ENCODE measurements at places on chromosomes 1 and 21.

- DNase-seq: no peak
Observed at GRCh38 chr1:157894613-157895165, 53.1 kb upstream of the CD5L start.

GRCh38 chr1:225778337-225778669 lies 677 bp downstream of the SRP9 start:
- no peak for DNase-seq

DNA sequence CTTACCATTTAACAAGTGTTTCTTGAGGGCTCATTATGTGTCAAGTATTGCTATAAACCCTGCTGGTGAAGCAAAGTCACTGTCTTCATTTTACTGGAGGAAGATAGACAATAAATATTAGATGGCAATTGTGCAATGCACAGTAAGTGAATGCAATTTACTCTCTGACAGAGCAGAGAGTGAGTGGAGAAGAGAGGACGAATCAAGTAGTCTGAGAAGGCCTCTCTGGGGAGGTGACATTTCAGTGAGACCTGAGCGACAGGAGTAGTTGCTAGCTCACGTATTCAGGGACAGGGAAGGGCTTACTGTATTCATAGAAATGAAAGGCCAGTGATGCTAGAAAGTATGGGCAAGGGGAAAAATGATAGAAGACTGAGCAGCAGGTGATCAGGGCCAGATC lies 1.2 kb upstream of the NMNAT2 start:
- DNase-seq: no peak

- DNase-seq: no peak
Observed at GRCh38 chr1:215082532-215083382, at the start of gene KCNK2. TSS of gene KCNK2 (plus strand) at chr1:215082737. CDS start at chr1:215083386, 649 bp downstream.

DNA sequence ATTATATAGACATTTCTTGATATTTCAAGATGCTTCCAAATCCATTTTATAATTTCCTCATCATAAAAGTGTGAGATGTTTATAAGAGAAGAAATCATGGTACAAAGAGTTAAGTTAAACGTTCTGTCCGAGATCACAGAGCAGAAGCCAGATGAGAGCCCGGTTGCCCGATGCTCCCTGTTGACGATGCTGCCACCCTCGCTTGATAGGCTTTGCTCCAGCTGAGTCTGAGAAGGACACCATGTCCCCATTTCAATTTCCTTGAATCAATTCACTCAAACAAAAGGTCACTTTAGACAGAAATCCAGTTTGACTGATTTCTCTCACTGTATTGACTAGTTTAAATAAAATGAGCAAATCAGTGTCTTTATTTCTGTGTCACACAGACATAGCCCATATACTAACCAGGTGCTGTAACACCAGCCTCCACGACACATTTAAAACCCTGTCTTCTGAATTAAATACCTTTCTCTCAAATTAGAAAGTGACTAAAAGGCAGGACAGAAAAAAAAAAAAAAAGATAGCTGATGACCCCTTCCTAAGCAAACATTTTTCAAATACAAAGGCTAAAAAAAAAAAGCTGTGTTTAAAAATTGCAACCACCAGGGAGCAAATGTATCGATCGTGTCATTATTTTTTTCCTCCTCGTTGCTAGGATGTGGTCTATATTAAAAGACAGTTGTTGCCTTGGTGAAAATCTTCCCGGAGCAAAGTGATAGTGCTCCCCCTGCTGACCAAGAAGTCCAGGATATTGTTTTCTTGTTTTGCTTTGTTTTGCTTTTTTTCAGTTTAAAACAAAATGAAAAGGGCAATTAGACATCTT lies 35.2 kb downstream of the DNASE2B start:
- DNase-seq: peak; percentile 84

DNA sequence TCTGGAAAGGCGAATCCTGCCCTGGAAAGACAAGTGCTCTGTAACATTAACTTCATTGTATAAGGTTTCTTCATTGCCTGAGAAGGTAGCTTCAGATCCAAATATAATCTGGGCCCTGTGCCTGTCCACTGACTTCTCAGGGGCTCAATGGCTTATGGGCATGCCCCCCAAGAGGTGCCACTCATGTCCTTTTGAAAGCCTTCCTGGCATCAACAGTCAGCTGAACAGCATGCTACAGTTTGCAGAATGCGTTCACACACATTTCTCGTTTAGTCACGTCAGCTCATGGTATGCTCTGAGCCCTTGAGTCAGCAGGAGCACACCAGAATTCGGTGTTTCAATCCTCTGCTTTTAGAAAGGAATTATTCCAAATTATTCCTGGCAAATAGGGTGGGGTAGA lies 23.8 kb downstream of the TMCC2 start:
- no peak for DNase-seq

DNA sequence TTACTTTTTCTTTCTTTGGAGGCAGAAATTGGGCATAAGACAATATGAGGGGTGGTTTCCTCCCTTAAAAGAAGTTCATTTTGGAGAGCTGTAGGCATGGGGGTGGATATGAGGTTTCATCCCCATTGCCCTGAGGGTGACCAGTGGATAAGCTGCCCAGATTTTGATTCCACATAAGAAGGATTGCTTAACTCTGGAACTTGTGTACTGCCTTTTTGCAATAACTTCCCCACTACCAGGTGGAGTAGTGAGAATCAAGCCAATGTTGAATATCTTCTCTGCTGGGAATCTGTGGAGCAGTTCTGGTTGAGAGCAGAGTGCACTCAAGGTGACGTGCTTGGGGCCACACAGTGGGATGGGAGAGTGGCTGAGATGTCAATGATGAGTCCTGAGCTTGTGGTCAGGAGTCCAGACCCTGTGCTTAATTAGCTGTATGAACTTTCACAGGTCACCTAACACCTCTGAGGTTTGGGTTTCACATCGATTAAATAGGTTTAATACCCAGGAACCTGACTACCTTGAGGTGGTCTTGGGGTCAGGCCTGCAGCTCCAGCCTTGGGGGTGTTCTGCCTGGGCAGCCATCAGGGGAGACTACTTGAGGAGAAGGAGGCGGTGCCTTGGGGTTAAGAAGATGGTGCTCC lies 152.9 kb downstream of the FCRL5 start:
- DNase-seq: no peak

DNA sequence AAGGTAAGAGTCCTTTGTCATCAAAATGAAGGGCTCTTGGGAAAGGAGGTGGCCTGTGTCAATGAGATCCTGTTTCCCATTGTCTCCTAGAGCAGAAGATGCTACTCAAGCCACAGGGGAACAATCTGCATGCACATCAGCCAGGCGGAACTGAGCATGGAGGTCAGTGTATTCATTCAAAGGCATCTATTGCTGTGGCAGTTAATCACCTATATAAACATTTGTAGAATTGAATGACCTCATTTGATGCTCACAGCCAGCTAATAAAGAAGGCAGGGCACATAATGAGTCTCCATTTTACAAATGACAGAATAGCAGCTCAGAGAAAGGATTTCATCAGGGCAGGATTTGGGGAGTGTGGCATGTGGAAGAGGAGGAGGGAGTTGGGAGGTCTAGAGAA lies 5.7 kb upstream of the FYB2 start:
- DNase-seq: no peak

GRCh38 chr1:16189003-16189402 lies 23.4 kb downstream of the ARHGEF19 start:
- DNase-seq: no peak

DNA sequence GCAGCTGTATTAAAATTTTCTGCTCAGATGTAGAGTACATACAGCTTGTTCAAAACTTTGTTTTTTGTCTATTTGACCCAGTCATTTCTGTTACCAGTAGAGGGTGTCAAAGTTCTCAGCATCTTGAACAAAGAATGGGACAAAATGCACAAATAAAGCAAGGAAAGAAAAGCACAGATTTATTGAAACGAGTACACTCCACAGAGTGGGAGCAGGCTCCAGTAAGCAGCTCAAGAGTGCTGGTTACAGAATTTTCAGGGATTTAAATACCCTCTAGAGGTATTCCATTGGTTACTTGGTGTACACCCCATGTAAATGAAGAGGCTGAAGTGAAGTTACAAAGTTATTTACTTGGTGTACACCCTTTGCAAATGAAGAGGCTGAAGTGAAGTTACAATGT lies 8.9 kb upstream of the PRMT6 start:
- no peak for DNase-seq

DNA sequence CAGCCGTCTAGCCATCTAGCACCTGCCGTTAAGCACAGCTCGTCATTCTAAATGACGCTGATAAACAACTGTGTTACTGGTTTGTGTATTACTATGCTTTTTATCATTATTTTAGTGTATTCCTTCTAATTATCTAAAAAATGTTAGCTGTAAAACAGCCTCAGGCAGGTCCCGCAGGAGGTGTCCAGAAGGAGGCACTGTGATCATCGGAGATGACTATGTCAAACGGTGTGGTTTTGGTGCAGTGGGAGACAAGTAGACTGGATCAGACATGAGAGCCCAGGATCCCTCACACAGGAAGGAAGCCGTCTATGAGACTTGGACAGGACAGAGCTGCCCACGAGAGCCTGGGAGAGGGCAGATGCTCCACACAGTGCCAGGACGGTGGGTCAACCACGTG lies 55.3 kb upstream of the COL6A1 start:
- DNase-seq: no peak

DNA sequence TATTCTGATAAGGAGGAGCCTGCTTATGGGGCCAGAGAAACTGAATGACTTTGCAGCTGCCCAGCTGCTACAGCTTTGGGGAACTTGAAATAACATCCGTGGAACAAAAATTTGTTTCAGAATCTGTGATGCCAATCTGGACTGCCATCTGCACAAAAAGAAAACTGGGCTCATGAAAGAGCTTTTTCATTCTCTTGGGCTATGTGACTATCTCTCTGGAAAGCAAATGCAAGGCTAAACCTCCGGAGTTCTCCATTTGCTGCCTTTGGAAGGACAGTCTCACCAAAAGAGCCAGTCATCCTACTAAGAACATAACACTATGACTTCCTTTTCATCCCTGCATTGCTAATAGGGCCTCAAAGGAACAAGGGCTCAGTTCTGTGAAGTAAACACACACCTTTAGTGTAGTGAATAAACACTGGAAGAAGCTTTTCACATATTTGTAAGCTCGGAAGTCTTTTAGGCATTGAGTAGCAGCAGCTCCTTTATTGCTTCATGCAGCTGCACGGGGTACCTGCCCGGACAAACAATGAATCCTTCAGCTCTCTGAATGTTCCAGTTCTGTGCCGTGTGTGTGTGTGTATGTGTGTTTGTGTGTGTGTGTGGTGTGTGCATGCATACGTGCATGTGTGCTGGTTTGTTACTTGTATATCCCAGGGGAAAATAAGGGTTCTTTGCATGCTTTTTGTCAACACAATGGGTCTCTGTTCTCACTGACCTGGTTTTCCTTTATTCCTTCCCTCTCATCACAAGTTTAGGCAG lies 255.5 kb upstream of the SGIP1 start:
- no peak for DNase-seq

DNA sequence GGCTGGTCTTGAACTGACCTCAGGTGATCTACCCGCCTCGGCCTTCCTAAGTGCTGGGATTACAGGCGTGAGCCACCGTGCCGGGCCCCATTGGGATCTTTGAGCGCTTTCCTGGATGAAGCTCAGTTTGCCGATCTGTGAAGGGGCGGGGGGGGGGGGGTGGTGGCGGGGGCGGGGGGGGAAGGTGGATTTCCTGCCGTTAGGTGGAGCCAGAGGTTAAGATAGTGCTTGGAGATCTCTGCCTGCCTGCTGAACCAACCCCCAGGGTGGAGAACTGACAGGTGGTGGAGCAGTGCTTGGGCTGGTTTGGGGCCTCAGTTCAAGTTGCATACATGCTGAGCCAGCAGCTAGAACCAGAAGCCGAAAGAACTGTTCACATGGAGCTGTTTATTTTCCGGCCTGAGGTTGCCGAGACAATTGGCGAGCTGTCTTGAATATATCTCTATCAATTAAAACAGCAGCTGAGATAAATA lies 1.7 kb downstream of the TMCC2 start:
- peak; percentile 40 for DNase-seq

Measured in astrocyte of the spinal cord (primary cell).